ENCODE measurements at places on chromosomes 7 and 10. TPM values are rescaled to one million over a fixed set of nuclear protein-coding genes. Genes with fewer than 3 reads are reported as not detected.

Gene EN2
- not detected for total RNA-seq

Gene HTR5A
- total RNA-seq = not detected

Gene PIK3CG
- total RNA-seq = not detected

Gene RAMP3
- not detected for total RNA-seq

Gene ANKRD30A
- not detected for total RNA-seq

Gene LIPK
- not detected for total RNA-seq

Gene BMPER
- 10.2 TPM for total RNA-seq

Gene NOS3
- total RNA-seq = 3.9 TPM

Gene TRPV6
- not detected for total RNA-seq

Gene SLC26A3
- not detected for total RNA-seq

Gene SSC4D
- 0.39 TPM for total RNA-seq

Gene NANOS1
- 0.73 TPM for total RNA-seq

Gene ITGB8
- total RNA-seq = 11.8 TPM

Gene CYP2C19
- not detected for total RNA-seq

Gene MARVELD1
- 39.9 TPM for total RNA-seq

Gene UPP1
- 10.6 TPM for total RNA-seq

Gene ANLN
- total RNA-seq = 173 TPM

Gene PNLIPRP2
- not detected for total RNA-seq

Gene FAM149B1
- total RNA-seq = 22.9 TPM

Gene EPHA1
- not detected for total RNA-seq

Gene ZNF239
- total RNA-seq = 6.3 TPM

Gene VWC2
- under 0.01 TPM for total RNA-seq

Gene DRGX
- total RNA-seq = not detected

Gene HOXA5
- 6.5 TPM for total RNA-seq

Gene A1CF
- not detected for total RNA-seq
